ENCODE measurements at places on chromosomes 4 and X.

GRCh38 chrX:155027509-155028066 lies 944 bp downstream of the FUNDC2 start:
- DNase-seq: no peak

DNA sequence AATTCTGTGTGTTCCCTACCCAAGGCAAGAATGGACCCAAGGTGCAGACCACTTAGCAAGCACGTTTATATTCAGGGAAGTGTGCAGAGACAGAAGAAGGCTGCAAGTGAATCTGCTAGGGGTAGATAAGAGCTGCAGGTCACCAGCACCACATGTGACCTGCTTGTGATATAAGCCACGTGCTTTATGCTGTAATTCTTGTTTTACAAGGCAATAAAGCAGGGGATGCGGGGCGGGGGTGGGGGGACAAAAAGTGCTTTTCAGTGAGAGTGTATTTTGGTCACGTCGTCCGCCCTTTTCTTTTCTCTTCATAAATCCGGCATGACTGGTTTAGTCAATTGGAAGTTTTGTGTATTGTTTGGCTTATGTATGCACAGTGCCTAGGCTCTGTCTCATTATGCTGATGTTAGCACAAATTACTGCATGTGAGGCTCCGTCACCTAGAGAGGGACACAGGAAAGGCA lies 192.7 kb downstream of the RBMX2 start:
- no peak for DNase-seq

GRCh38 chrX:69195192-69195591 lies 29.9 kb upstream of the PJA1 start:
- no peak for DNase-seq

GRCh38 chr4:76296286-76296820 lies 10.2 kb upstream of the STBD1 start:
- DNase-seq: no peak

GRCh38 chrX:105658136-105658535 lies 164.2 kb upstream of the NRK start:
- no peak for DNase-seq

GRCh38 chr4:67160394-67160793 lies 384.9 kb downstream of the CENPC start:
- DNase-seq: no peak

DNA sequence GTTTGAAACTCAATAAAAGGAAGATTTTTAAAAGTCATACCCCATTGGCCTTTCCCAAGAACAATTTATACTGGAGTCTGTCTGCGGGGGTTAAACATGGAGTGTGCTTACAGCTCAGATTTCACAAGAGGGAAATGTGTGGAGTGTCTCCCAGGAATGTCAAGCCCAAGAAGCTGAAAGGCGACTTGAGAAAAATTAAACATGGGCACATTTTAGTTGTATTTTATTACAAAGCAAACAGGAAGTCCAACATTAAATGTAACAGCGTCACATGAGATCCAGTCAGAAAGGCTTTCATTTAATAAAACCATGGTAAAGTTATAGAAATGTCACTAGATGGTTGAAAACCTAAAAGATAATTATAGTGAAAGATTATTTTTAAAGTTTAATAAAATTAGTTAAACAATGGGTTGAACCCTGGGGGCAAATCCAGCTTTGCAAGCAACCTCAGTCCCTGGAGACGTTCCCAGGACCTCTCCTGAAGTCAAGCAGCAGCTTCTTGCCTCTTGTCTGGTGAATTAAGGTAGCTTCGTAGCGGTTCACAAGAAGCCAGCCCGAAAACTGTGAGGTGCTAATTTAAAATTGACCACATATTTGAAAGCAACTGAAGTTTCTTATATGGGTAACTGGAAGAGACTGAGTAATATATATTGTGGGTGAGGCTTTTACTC lies 168.4 kb upstream of the EDNRA start:
- DNase-seq: no peak

- DNase-seq: no peak
These were observed 93.1 kb downstream of the NSUN7 start for GRCh38 chr4:40842725-40843423.

DNA sequence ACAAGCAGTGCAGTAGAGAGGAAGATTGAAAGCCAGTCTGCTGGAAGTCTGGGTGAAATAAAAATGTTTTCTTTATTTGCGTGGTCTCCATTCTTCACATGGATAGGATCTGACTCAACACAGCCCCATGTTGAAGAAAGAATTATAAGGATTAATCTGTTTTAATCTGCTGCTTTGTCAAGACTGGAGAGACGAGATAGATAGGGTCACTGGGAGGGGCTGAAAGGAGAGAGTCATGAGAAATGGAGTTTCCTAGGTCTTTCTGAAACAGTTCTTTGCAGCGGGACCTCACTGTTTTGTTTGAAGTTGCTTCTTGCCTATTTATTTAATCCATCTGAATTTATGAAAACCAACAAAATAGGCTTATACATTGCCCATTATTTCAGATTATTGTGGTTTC lies 32.4 kb upstream of the RHOH start:
- no peak for DNase-seq

- DNase-seq: no peak
These were observed 138.6 kb downstream of the AMELX start for GRCh38 chrX:11431786-11432185.

GRCh38 chr4:183326853-183327252 lies 4.6 kb upstream of the CLDN24 start:
- no peak for DNase-seq

DNA sequence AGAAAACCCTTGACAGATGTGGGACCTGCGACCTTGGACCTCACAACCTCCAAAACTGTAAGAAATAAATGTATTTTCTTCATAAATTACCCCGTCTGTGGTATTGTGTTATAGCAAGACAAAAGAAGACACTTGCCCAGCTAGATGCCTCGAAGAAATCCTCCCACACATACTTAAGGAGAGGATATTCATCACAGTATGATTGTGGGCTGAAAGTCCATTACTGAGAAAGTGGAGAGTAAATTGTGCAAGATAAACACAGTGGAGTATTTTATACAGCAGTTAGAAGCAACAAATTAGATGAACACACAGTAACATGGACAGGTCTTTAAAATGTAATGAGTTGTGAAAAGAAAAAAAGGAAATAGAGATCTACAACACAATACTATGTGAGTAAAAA lies 25.8 kb upstream of the PLA2G12A start:
- DNase-seq: no peak

- DNase-seq: no peak
These were observed at the start of gene BMX for GRCh38 chrX:15500497-15500966. BMX (plus strand) TSS chrX:15500807; CDS start chrX:15508354, 7,547 bp downstream.

DNA sequence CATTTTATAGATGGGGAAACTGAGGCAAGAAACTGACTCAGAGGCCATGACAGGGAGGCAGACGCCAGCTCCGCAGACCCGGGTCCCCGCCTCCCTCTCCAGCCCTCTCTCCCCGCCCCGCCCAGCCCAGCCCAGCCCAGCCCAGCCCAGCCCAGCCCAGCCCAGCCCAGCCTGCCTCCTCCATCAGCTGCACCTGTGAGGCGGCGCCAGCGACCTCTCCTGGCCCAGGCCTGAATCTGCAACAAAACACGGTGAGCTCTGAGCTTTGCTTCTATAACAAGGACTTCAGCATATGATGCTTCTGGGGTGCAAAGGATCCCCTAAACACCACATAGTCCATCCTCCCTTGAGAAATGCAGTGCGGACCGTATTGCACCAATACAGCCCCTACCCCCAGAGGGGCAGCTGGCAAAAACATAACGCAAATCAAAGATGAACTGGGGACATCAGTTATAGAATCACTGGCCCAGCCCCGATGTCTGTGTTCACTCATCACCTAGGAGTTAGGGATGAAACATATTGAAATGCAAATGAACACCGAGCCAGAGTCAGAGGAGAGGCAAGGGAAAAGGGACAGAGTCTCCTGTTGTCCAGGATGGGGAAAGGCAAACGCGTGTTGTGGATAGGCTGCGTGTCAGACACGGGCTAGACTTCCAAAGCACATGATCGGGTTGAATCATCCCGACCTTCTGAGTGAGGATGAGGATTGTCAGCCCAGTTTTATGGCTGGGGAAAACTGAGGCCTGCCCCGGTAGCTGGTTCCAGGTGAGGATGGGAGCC lies 216.1 kb upstream of the PSAPL1 start:
- no peak for DNase-seq

GRCh38 chr4:32551943-32552342 lies 1831.8 kb downstream of the PCDH7 start:
- no peak for DNase-seq

DNA sequence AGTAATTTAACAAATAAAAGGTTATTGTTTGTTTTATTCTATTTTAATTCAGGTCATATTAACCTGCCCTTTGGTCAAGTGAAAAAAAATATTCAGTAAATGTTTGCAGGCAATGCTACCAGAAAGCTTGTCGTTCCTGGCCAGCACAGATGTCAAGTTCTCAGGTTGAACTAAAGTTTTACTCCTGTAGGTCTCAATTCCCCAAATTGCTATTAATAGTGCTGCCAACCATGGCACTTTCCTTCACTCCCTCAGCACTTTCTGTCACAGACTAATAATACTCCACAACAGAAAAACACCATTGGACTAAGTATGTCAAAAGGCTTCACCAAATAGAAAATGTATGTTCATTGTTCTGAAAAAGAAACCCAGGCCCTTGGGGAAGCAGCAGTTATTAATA lies 79.2 kb upstream of the C4orf54 start:
- DNase-seq: no peak

- no peak for DNase-seq
These were observed 126.3 kb downstream of the PRSS12 start for GRCh38 chr4:118226311-118227010.

DNA sequence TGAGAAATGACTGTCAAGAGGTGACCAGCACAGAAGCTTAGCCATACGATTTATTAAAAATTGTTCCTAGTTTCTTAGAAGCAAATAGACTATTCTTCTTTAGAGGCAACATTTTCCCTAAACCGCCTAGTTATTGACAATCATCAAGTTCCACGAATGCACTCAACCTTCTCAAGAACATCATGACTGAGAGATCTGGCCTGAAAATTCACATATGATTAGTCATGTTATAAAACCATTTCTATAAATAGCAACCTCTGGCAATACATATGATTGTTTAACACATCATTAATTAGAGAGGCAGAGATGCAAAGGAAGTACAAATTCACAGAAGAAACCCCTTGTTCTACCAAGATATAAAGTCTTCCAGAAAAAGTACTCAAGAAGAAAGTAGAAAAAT lies 6.7 kb downstream of the NUP62CL start:
- DNase-seq: no peak

- DNase-seq: no peak
These were observed 55.6 kb downstream of the RHOXF2B start for GRCh38 chrX:120021927-120022326.

GRCh38 chrX:151082077-151082948 lies 94.1 kb upstream of the GPR50 start:
- DNase-seq: peak; percentile 6

DNA sequence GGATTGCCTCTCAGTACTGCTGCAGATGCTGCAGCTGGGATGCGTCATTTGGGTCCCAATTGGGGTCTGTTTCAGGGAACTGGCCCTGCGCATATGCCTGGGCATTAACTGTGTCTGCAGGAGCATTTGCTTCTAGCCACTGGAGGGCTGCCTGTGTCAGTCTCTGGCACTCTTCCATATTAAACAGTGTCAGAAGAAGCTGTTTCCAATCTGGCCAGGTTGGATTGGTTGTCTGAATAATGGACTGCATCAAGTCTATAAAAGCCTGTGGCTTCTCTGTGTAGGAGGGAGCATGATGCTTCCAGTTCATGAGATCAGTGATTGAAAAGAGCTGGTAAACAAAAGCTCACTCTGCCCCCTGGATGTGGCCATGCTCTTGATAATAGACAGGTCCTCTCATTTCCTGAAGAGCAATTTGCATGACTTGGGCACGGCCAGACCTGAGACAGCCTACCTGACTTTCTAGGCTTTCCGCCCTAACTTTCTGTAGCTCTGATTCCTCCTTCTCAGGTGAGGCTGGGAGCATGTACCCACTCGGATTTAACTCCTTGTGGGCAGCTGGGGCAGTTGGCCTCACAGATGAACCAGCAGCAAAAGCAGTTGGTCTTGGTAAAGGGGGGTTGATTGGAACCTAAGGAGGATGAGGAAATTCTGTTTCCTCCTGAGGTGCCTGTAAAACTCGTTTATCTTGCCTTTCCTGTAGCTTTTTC lies 29.2 kb downstream of the SULT1E1 start:
- no peak for DNase-seq

GRCh38 chr4:139144161-139144859 lies 32.7 kb downstream of the ELF2 start:
- peak; percentile 26 for DNase-seq

- no peak for DNase-seq
These were observed at the start of gene GPR78 for GRCh38 chr4:8580321-8581093. GPR78 (plus strand) TSS chr4:8580392; CDS start chr4:8580983, 591 bp downstream.

- DNase-seq: no peak
These were observed 13.3 kb downstream of the HNRNPD start for GRCh38 chr4:82360298-82361177.

DNA sequence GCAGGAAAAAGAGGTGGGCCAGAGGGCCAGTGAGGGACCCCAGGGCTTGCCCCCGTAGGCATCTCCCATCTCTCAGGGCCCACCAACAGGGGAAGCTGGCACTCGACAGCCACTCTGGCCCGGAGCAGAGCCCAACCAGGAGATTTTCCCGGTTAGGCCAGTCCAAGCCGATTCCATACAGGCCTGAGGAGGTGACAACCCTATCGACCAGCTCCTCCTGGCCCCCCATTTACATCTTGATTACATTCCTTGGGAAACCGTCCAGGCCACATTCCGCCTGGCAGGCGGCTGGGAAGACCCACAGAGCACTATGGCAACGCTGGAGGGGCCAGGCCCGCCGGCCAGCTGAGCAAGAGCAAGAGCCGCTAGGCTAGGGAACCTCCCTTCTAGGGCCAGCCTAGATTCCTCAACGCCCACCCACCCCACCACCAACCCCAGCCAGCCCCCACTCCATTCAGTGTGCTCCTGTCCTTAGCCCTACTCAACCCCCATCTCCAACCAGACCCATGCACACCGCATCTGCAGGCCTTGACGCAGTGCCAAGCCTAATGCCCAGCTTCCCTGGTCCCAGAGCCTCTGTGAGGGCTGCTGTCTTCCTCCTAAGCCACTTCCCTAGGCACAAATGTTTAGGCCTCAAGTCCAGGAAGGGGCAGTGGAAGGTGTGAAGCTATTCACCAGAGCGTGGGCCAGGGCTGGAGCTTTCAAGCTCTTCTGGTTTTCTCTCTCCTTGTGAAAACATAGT lies 161.2 kb downstream of the EFNB1 start:
- DNase-seq: peak; percentile 57

GRCh38 chrX:31168551-31168950 lies 96.7 kb upstream of the FTHL17 start:
- no peak for DNase-seq

DNA sequence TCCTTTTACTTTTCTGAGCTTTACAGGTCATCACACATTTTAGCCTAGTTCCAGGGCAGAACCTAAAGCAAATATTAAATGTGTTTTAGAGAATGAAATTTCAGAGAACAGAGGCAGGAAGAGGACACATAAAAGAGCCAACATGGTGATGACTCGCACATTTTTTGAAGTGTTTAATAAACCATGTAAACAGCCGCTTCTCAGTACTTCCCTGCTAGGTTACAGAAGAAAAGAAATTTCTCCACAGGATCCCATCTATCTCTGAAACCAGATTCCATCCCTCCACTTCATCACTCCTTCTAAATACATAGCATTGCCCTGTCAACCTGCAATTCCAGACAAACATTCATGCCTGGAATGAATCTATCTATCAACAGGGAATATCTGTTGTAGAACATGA lies 949.5 kb upstream of the PCDH7 start:
- no peak for DNase-seq

- DNase-seq: no peak
These were observed 36.5 kb downstream of the ERVMER34-1 start for GRCh38 chr4:52714597-52715254.

- DNase-seq: no peak
These were observed 481.7 kb upstream of the ATOH1 start for GRCh38 chr4:93346840-93347239.

All from AG04450 (cell line).